ENCODE measurements at places on chromosomes 5 and 9.

DNA sequence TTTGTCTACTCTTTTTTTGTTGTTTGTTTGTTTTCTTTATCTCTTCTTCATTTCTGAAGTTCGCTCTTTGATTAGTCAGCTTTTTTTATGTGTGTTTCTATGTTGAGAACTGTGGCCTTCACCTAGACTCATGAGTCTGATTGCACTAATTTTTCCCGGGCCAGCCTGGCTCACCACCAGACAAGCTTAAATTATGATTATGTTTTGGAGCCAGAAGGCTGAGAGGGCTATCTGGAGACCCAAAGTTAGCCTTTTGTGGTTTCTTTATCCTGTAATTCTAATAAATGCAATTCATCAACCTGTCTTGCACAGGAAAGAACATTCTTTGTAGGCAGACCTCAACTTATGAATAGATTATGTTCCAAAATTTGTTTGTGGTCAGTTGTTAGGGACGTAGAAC, 20.8 kb upstream of the ACTBL2 start:
- no peak for DNase-seq

GRCh38 chr5:122757285-122757684, 17.6 kb upstream of the SNX2 start:
- no peak for DNase-seq

- DNase-seq = no peak
Observed at GRCh38 chr9:124357721-124358361, 57.4 kb downstream of the PSMB7 start.

DNA sequence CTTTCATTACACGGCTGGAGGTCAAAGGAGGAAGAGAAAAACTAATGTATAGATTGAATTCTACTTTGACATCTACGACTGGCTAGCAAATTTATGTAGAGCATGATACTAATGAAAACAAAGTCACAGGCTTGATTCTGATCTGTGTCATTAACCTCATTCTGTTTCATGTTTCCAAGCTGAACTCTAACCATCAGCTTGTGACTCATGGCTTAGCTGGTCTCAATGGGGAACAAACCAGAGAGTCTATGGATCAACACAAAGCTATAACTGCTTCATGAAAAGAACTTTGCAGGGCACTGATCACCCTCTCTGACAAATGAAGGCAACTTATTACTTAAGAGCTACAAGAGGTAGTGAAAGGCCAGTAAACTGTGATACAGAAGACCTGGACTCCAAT, 23.6 kb upstream of the PDE4D start:
- no peak for DNase-seq

DNA sequence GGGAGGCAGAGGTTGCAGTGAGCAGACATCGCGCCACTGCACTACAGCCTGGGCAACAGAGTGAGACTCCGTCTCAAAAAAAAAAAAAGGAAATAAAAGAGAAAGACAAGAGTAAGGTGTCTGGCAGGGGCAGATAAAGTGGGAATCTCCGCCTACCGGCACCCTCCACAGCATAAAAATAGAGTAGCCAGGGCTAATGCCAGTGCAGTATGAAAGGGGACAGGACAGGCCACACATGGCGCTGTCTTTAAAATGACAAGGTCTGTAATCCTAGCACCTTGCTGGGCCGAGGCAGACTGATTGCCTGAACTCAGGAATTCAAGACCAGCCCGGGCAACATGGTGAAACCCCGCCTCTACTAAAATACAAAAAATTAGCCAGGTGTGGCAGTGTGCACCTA, 7.8 kb downstream of the BICD2 start:
- no peak for DNase-seq

GRCh38 chr5:24645483-24645882, 705 bp upstream of the CDH10 start:
- DNase-seq = no peak

DNA sequence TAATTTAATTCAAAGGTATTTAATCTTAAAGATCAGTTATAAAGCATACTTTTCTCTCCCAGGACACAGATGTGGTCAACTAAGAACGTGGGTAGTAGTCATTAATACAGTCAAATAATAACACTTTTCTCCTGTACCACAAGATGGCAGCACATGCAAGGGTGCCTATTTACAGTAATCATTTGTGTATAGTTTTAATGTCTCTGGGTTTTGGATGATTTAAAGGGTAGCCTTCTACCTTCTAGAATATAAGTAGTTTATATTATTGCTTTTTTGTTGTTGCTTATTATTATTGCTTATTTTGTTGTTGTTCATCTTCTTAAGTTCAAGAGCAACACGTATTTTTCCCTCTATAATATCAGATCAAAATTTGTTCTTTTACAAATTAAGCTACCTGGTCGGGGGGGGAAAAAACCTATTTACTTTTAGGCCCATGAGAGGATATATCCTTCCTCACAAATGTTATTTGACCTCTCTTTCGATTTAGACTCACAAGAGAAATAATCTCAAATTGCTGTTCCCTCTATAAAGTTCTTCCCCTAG, 59.6 kb upstream of the SLC27A6 start:
- DNase-seq = peak; percentile 32

GRCh38 chr5:151094030-151094851, 13.4 kb upstream of the TNIP1 start:
- DNase-seq = peak; percentile 37

- no peak for DNase-seq
Observed at GRCh38 chr5:100424787-100425186, 110.4 kb upstream of the FAM174A start.

DNA sequence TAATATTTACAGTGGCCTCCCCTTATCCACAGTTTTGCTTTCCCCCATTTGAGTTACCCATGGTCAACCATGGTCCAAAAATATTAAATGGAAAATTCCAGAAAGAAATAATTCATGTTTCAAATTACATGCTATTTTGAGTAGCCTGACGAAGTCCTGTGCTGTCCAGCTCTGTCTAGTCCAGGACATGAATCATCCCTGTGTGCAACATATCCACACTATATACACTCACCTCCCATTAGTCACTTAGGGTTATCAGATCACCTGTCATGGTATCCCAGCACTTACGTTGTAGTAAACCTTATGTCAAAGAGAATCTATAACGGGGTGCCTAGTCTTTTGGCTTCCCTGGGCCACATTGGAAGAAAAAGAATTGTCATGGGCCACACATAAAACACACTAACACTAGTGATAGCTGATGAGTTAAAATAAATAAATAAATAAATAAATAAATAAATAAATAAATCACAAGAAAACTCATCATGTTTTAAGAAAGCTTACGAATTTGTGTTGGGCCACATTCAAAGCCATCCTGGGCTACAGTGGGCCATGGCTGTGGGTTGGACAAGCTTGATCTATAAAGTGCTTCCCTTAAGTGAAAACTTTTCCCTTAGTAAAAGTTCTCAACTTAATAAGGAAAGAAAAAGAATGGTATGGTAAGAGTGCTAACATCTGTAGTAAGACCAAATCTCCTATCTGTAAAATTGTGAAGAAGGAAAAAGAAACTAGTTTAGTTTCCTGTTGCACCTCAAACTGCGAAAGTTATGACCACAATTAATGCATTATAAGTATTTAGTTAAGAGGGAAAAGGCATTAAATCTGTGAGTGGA, 15.9 kb upstream of the OMD start:
- DNase-seq = no peak

DNA sequence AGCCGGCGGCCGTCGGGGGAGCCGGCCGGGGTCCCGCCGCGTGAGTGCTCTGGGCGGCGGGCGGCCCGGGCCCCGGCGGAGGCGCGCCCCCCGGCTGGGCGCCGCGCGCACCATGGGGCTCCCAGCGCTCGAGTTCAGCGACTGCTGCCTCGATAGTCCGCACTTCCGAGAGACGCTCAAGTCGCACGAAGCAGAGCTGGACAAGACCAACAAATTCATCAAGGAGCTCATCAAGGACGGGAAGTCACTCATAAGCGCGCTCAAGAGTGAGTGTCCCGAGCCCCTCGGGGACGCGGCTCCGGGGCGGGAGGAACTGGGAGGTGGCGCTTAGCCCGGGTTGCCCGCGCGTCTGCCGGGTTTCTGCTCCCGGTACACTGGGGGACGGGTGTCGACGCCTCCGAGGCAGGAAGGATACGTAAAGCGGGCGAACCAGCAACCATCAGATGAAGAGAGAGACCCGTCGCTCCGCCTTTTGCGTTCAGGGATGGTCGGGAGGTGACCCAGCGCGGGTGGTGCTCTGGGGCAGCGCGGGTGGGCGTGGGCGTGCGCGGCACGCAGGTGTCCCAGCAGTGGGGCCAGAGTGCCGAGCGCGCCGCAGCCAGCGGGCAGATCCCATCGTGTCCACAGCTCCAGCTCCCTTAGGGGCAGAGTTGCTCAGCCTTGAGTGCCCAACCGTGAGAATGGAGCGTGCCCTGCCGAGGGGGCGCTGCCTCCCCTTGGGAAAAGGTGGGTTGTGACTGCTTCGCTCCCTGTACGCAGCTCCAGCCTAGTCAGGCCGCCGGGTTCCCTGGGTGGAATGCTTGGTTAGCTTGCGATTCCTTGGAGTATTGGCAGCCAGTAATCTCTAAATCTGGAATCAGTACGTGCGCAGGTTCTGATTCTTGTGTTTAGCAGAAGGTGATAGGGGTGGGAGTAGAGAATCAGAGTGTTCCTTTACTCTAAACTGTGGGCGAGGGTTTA, 753 bp downstream of the ARHGAP26 start:
- peak; percentile 53 for DNase-seq

DNA sequence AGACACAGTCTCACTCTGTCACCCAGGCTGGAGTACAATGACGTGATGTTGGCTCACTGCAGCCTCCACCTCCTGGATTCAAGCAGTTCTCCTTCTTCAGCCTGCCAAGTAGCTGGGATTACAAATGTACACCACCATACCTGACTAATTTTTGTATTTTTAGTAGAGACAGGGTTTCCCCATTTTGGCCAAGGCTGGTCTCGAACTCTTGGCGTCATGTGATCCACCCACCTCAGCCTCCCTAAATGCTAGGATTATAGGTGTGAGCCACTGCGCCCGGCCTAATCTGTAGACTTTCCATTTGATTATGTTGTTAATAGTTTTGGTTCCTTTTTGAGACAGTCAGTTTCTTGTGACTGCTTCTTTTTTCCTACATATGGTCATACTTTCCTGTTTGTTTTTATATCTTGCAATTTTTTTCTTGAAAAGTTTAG, 31.0 kb downstream of the MTREX start:
- DNase-seq = no peak

DNA sequence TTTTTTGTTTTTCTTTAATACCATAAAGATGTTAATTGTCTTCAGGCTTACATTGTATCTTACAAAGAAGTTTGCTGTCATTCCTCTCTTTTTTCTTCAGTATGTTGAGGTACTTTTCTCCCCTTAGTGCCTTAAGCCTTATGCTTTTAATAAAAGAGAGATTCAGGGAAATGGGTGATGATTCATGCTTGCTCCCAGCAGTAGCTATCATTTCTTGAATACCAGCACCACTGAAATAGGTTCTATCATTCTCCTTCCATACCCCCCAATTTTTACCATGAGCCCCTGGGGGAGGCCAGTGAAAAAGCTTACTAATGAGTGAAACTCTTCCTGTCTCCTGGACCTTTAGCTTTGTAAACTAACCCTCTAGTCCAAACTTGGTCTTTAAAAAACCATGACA, 165.0 kb downstream of the FBXL7 start:
- no peak for DNase-seq

Measured in CD4-positive, alpha-beta T cell treated with Interleukin-6 at 100 ng/mL for 8 hours (primary cell).